ENCODE measurements at places on chromosomes 4 and X.
A peak's percentile ranks its signal among the peaks of the same experiment; 100 is the strongest.

DNA sequence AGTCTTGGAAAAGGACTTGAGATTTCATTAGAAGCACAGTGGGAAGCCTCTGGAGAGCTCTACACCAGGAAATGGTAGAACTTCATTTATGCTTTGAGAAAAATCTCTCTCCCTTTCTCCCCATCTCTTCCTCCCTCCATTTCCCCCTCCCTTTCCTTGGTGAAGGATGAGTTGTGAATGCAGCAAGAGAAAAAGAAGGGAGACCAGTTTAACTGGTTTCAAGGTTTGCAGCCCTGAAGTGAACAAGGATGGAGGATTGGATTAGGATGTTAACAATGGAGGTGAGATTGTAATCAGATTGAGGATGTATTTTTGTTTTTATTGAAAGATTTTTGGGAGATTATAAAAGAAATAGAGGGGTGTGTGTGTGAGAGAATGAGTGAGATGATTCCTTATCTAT, 99.5 kb downstream of the ANK2 start:
- no peak for DNase-seq

GRCh38 chrX:11724122-11725017, 33.7 kb upstream of the MSL3 start:
- DNase-seq, result peak; percentile 33

DNA sequence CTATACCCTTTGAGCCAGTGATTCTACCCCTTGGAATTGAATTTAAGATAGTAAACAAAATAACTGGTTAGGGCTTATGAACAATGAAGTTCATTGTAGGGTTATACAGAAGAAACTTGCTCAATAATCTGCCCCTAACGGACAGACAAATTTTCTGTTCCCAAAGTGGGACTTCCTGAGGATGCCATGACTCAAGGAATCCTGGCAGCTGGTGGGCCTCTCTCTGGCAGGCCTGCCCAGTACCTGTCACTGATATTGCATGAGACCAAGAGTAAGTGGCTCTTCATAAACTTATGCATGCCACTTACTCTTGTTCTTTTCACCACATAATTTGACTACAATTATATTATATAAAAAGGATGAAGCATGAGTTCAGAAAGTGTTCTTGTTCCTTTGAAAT, 41.5 kb downstream of the GPRIN3 start:
- no peak for DNase-seq

GRCh38 chrX:47196098-47196497, 2.5 kb downstream of the UBA1 start:
- DNase-seq, result no peak

- DNase-seq, result no peak
Observed at GRCh38 chrX:124307253-124307907, 25.1 kb upstream of the TEX13D start.

DNA sequence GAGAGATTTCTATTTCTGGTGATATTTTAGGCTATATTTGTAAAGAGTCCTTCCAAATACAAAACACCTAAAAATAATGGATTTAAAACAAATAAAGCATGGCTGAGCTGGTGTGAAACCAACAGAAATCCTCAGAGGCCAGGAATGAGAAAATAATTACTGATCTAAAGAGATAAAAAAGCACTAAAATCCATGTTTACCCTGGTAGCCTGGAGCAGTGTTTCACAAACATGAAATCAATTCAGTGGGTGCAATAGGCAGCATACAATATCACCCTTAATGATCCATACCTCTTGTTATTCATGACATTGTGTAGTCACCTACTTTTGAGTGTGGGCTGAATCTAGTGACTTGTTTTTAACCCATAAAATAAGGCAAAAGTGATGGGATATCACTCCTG, 14.6 kb downstream of the PFKFB1 start:
- no peak for DNase-seq

GRCh38 chr4:55008166-55009056, 117.0 kb downstream of the KDR start:
- no peak for DNase-seq

- DNase-seq, result no peak
Observed at GRCh38 chrX:806586-806985, 176.0 kb downstream of the SHOX start.

GRCh38 chr4:955161-955921, 18.0 kb downstream of the DGKQ start:
- DNase-seq, result peak; percentile 31

GRCh38 chrX:125627676-125628075, 308.0 kb downstream of the TEX13C start:
- no peak for DNase-seq

GRCh38 chr4:44447563-44448504, 775 bp downstream of the KCTD8 start:
- DNase-seq, result peak; percentile 75

GRCh38 chr4:153114771-153115321, 89.4 kb upstream of the TRIM2 start:
- no peak for DNase-seq

DNA sequence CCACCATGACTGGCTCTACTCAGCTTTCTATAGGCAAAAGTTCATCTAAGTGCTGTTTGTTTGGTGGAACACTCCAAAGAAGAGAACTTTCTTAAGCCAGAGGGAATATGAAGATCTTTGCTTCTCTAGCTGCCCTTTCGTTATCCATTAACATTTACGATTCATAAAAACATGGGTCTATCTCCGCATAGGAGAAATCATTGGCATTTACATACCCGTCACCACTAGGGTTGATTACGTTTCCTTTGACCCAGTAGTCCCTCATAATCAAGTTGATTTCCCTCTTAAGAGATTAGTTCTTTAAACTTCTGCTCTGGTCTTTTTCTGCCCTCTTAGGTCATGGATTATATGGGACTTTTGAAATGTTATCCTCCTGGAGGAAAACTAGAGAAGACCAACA, 57.5 kb downstream of the PTCHD1 start:
- no peak for DNase-seq

DNA sequence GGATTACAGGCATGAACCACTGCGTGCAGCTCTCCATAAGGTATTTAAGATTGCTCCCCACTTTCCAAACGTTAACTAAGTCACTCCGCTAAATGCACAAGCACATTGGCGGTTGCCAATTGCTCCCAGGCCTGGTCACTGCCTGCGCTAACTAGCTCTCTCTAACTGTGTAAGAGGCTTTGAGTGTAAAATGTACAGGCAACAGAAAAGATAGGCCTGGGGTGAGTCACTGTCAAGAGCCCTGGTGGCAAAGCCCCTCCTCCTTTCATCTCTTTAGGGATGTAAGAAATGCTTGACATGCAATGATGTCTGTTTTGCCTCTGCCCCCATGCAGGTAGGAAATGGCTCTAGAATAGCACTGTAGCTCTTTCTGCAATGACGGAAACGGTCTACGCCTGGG, 329.7 kb upstream of the GATB start:
- no peak for DNase-seq

DNA sequence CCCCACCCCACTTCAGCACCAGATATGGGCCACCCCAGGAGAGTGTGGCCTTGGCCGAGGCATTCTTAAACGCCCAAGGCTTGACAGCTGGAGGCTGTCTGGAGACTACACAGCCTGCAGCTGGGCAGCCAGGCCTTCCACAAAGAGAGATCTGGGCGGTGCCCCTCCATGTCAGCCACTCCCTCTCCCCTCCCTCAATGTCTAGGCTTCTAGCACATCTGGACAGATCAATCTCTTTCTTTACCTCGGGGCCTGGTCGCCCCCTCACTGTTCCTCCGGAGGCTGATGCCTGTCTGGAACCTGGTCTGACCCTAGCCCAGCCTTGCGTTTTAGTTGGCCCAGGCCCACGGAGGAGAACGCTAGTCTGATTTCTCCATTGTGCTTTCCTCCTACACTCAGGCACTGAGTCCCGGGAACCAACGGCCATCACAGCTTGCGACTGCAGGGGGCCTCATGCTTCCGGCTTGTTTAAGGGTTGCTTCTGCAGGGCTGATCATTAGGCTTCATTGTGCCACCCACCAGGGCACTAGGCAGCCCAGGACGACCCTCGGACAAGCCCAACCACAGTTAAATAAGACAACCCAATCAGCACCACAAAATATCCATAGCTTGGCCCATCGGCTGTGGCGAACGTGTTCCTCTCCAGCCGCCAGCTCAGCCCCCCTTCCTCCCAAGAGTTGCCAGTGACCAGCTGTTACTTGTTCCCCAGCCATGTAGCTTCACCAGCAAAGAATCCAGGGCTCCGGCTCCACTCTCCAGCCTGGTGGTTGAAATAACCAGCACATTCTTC, 200.6 kb downstream of the BCOR start:
- no peak for DNase-seq

- no peak for DNase-seq
Observed at GRCh38 chr4:174742561-174742960, 86.5 kb downstream of the GLRA3 start.

DNA sequence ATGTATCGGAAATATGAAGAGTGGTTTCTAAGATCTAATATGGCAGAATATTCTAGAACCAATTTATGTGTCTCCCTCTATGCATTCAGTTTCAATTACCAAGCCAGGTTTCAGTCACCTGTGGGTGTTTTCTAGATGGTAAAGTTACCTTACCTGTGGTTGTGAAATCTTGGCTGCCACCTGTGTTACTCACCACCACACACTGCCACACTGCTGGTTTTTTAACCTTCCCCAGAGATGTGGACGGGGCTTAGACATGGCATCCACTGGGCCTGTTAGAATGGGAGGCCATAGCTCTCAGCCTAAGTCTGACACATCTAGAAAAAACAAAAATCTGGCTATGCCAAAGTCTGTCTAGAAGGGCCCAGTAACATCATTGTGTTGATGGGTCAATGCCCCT, 896.5 kb upstream of the PABPC4L start:
- DNase-seq, result no peak

GRCh38 chr4:103720661-103721060, 876 bp upstream of the TACR3 start:
- DNase-seq, result no peak

GRCh38 chrX:13257223-13258051, 62.4 kb downstream of the ATXN3L start:
- no peak for DNase-seq

- DNase-seq, result peak; percentile 78
Observed at GRCh38 chr4:144646523-144647094, 653 bp downstream of the HHIP start.

- no peak for DNase-seq
Observed at GRCh38 chr4:184447664-184448063, 26.7 kb downstream of the IRF2 start.

DNA sequence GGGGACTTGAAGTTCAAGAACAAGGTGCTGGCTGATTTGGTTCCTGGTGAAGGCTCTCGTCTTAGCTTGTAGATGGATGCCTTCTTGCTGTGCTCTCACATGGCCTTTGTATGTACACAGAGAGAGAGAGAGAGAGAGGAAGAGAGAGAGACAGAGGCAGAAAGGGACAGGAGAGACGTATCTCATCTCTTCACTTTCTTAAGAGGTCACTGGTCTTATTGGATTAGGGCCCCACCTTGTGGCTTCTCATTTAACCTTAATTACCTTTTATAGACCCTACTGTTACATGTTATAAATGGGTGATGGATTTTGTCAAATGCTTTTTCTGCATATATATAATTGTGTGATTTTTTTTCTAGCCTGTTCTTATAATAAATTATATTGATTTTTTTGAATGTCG, 1444.2 kb downstream of the ADGRL3 start:
- DNase-seq, result peak; percentile 18

DNA sequence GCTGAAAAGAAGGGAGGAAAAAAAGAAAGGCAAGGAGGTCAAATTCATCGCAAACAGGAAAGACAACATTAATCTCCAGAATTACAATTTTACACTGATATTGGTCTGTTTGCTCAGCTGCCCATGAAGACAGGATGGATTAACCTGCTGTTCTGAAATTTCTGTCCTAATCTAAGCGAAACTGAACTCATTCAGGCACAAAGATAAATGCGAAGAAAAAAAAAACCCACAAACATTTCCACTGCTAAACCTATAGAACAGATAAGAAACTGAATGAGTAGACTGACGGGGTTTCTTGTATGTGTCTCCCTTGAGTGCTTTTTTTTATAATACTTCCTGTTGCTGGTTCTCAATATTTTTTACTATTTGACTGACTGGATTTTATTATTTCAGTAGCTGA, 251.8 kb upstream of the FTHL17 start:
- DNase-seq, result no peak

- peak; percentile 85 for DNase-seq
Observed at GRCh38 chr4:13548984-13549546, 4.8 kb upstream of the NKX3-2 start.

GRCh38 chr4:8055206-8055605, 103.4 kb downstream of the ABLIM2 start:
- no peak for DNase-seq

DNA sequence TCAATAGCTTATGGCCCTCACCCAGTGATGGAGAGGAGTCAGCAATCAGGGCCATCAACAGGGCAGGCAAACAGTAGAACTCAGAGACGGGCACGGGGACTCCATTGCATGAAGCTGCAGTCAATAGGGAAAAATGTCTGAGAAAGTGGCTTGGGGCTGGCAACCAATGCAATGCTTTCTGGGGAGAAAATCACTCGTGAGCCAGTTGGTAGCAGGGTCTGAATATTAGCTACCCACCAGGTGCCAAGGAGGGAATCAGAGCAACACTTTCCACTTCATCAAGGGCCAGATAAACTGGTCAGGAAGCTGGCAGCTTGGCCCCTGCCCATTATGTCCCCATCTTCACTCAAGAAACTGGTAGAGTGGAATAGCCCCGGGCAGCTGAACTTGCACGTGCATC, 80.7 kb downstream of the STARD8 start:
- DNase-seq, result no peak

- no peak for DNase-seq
Observed at GRCh38 chrX:71214604-71215337, 8.3 kb upstream of the GJB1 start.

DNA sequence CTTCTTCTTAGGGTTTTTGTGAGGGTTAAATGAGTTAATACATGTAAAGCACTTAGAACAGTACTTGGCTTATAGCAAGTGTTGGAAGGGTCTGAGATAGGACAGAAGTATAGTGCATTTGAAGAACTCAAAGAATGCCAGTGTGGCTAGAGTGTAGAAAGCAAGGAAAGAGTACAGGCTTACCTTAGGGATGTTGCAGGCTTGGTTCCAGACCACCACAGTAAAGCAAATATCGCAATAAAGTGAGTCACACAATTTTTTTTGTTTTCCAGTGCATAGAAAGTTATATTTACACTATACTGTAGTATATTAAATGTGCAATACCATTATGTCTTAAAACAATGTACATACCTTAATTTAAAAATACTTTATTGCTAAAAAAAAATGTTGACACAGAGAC, 41.3 kb downstream of the KIF4A start:
- DNase-seq, result no peak

GRCh38 chrX:110853610-110854009, 58.0 kb upstream of the CHRDL1 start:
- peak; percentile 33 for DNase-seq

Data from D341Med (cell line).